ENCODE measurements at places on chromosomes 4 and X. TPM values are rescaled to one million over a fixed set of nuclear protein-coding genes. Genes with fewer than 3 reads are reported as not detected.

The SPANXB1 gene
- total RNA-seq: not detected

The FRMD7 gene
- total RNA-seq: not detected

The AMTN gene
- not detected for total RNA-seq

- DNase-seq: no peak
Measured at GRCh38 chr4:73508651-73509050, 27.1 kb downstream of the AFM start.

GRCh38 chrX:41445171-41445570 lies 2.0 kb upstream of the NYX start:
- DNase-seq: no peak

- DNase-seq: no peak
Measured at GRCh38 chr4:32745351-32745750, 2025.2 kb downstream of the PCDH7 start.

DNA sequence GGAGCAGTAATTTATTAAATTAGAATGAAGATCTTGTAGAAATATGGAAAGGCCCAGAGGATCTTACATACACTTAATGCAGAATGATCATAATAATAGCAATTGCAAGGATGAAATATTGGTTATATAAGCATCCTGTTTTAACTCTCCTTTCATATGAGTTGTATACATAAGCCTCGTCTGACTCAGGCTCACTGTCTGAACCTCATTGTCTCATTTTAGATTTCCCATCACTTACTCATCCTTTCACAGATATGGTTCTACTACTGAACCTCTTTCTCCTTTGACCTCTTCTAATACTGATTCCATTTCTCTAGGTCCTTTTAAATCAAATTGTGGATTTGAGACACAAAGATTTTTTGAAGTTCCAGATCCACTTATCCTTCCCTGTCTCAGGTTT lies 277.3 kb upstream of the TRPC5 start:
- DNase-seq: no peak
